ENCODE measurements at places on chromosomes 13 and 19. TPM values are rescaled to one million over a fixed set of nuclear protein-coding genes. Genes with fewer than 3 reads are reported as not detected.

- no peak for DNase-seq
These were observed 259.5 kb downstream of the ITGBL1 start for GRCh38 chr13:101712026-101712348.

Gene HOMER3
- total RNA-seq = 518 TPM

Gene UBAC2
- total RNA-seq = 49.3 TPM

Gene SIGLEC11
- not detected for total RNA-seq

Gene ONECUT3
- not detected for total RNA-seq

Gene SHISA2
- total RNA-seq = 15.5 TPM

- no peak for DNase-seq
These were observed 520 bp downstream of the ZNF600 start for GRCh38 chr19:52786078-52786463.

- DNase-seq = no peak
These were observed 8.2 kb upstream of the ZNF77 start for GRCh38 chr19:2952953-2953481.

DNA sequence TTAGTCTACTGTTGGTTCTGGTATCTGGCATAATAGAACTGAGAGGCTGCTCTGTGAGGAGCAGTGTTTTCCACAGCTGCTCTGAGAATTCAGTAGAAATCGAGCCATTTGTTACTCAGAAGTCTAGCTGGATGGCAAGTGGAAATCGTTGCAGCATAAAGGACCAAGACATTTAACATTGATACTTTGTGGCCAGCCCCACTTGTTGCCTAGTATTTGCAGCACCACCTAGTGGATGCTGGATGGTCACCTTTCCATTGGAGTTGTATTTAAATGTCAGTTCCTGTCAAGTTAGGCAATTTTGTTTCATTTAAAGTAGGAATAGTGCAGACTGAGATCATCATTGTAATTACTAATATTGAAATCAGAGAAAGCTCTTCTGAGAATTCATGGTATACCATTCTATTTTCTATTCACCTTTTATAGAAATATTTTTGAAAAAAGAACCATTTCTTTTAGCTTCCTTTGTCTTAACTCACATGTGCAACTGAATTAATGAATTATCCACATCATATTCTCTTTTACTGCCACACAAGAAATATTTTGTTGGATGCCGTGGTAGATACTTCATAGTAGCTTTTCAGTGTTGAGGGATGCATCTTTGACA lies 64.6 kb downstream of the PDS5B start:
- DNase-seq = peak; percentile 27

GRCh38 chr19:23802290-23802689 lies 43.6 kb upstream of the ZNF681 start:
- no peak for DNase-seq

DNA sequence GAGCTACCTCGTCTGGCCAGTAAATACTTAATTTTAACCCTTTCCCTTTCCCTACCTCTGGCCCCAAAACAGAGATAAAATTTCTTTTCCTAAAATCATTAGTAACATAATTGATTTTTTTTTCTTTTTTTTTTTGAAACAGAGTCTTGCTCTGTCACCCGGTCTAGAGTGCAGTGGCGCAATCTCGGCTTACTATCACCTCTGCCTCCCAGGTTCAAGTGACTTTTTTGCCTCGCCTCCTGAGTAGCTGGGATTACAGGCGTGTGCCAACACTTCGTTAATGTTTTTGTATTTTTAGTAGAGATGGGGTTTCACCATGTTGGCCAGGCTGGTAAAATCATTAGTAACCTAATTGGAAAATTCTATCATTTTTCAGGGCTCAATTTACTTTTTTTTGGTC lies 10.4 kb upstream of the TRIM13 start:
- DNase-seq = no peak

GRCh38 chr19:58395220-58395978 lies at the start of gene RNF225:
RNF225 (plus strand) TSS chr19:58395656; CDS start chr19:58396090, 434 bp downstream.
- no peak for DNase-seq

GRCh38 chr13:67086260-67086659 lies 143.9 kb downstream of the PCDH9 start:
- DNase-seq = no peak

GRCh38 chr13:75481176-75482069 lies 546 bp downstream of the TBC1D4 start:
- DNase-seq = no peak

- no peak for DNase-seq
These were observed 111.4 kb downstream of the POU4F1 start for GRCh38 chr13:78491978-78492377.

Gene ARRDC2
- 15.5 TPM for total RNA-seq

Gene CEACAM16
- total RNA-seq = not detected

- DNase-seq = no peak
These were observed 6.7 kb upstream of the MADCAM1 start for GRCh38 chr19:489418-490196.

GRCh38 chr19:58328999-58329398 lies 2.2 kb downstream of the ZSCAN22 start:
- DNase-seq = no peak

Gene CFAP97D2
- total RNA-seq = not detected

DNA sequence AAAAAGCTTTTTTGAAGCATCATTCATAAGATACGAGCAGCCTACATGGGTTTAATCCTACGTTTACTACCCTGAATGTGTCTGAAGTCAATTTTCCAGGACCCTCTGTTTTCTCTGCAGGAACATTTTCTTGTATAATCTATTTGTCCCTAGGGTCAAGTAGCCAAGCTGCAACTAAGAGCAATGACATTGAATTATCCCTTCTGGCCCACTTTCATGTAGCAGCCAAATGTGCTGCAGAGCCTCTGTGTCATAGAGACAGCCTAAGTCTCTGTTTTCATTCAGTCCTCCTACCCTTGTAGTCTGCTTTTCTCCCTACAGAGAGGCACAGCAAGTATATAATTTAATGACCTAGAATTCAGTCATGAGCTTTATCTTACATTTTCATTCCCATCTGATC lies 82.1 kb downstream of the ZAR1L start:
- DNase-seq = no peak

Gene FAM83E
- total RNA-seq = not detected

DNA sequence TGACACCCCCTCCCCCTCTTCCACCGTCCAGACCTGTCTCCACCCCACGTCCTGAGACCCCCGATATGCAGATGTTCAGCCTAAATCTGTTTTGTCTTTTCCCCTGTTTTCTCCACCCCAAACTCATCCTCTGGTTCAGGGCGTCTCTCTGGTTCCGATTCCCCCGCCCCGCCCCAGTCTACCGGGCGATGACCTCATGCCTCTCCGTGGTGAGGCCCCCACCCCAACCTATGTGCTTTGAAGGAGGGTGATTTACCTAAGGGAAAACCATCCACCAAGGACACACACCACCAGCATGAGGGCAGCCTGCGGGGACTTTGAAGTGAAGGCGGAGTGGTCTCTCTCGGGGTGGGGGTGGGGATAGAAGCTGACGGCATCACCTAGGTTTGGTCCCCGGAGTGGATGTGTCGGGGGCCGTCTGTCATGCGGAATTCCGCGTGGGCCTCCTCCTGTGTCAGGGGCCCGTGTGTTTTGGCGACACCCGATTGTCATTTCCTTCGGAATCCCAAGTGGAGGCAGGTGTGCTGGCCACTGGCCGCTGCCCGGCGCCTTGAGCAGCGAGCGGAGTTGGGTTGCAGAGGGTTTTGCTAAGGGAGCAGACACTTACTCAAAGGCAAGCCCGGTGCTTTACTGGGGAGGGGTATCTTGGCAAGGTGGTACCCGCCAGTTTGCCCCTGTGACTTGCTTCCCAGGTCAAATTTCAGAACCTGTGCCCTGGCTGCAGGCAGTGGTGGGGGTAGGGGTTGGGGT lies 1.4 kb downstream of the FZR1 start:
- no peak for DNase-seq

GRCh38 chr19:33532859-33533460 lies 11.4 kb upstream of the PEPD start:
- no peak for DNase-seq

DNA sequence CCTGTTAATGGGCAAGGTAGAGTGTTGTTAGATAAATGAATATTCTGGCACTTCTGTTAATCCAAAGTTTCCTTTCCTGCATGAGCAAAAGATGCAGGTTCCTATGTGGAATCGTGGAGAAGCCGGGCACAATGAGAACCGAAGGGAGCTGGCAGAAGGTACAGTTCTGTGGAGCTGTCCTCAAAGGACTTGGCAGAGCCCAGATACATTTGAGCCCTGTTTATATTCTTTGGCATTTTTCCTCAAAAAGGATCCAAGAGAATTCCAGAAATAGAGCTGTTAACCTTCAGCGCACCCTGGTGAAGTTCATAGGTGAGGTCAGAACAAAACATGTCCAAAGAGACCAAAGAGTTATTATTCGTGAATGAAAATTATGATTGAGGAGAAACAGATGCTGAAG lies 4.0 kb upstream of the DLEU7 start:
- DNase-seq = no peak

GRCh38 chr19:13077240-13077639 lies 25.4 kb downstream of the LYL1 start:
- DNase-seq = no peak

DNA sequence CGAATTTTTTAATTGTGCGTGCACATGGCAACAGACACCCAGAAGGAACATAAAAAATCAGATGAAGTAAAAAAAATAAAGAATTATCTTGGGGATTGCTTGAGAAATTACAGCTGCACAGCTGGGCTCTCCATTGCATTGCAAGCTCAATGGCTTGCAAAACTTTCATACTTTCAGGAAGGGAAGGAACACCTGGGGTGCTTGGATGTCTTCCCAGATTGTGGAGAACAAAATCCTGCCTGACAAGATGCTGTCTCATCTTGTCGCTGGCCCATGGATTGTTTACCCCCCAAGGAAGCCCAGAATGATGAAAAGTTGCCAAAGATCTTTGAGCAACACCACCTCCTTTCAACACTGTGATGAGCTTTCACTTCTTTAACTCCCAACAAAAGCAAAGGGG lies 11.0 kb upstream of the CASP14 start:
- no peak for DNase-seq

- no peak for DNase-seq
These were observed 56.9 kb downstream of the ERICH4 start for GRCh38 chr19:41499899-41500298.

GRCh38 chr19:54155694-54156093 lies 3.8 kb downstream of the LENG1 start:
- DNase-seq = no peak

Gene TEX101
- total RNA-seq = not detected

DNA sequence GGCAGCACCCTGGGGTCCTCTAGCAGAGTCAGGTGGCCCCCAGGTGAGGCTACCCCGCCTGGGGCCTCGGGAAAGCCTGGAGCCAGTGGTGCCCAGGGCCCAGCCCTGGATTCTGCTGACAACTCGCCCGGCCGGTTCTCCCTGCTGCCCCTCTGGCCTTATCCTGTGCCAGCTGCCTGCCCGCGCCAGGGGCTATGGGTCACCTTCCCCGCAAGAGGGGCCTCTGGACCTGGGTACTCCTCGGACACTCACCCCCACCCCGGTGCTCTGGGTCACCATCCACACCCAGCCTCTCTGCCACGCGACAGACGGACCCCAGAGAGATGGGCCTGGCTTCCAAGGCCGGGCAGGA lies 24.0 kb downstream of the ZBTB7A start:
- DNase-seq = no peak

- DNase-seq = no peak
These were observed 3.3 kb downstream of the RAX2 start for GRCh38 chr19:3768748-3769099.

DNA sequence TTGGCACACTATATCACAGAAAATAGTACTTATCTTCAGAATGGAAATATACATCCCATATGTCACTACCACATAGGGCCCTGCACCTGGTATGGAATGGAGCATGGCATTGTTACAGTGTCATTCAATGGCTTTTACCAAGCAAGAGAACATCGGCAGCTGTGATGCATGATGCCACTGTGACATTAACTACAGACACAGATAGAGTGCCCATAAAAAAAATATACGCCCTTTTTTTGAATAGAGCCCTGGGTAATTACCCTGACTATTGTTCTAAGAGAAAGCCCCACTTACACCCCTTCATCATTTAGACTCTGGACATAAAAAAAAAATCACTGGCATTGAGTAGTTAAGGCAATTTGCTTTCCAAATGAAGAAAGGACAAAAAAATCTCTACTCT lies 320.3 kb downstream of the DNAJC15 start:
- no peak for DNase-seq

Gene IGFL3
- not detected for total RNA-seq

Gene CERS1
- total RNA-seq = 12.3 TPM

Gene FPR1
- total RNA-seq = not detected

- no peak for DNase-seq
These were observed 35.8 kb downstream of the TSHZ3 start for GRCh38 chr19:31313291-31314030.

DNA sequence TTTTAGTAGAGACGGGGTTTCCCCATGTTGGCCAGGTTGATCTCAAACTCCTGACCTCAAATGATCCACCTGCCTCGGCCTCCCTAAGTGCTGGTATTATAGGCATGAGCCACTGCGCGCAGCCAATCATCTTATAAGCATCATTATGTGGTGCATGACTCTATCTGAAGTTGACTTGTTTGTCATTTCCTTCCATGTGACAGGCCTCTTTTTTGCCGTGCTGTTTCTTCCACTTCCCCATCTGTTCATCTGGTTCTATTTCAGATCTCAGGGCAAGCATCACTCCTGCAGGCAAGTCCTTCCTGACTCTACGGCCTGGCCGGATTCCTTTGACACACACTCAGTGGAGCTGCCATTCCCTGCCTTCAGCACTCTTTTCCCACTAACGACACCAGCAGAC lies 15.2 kb downstream of the COL5A3 start:
- no peak for DNase-seq

DNA sequence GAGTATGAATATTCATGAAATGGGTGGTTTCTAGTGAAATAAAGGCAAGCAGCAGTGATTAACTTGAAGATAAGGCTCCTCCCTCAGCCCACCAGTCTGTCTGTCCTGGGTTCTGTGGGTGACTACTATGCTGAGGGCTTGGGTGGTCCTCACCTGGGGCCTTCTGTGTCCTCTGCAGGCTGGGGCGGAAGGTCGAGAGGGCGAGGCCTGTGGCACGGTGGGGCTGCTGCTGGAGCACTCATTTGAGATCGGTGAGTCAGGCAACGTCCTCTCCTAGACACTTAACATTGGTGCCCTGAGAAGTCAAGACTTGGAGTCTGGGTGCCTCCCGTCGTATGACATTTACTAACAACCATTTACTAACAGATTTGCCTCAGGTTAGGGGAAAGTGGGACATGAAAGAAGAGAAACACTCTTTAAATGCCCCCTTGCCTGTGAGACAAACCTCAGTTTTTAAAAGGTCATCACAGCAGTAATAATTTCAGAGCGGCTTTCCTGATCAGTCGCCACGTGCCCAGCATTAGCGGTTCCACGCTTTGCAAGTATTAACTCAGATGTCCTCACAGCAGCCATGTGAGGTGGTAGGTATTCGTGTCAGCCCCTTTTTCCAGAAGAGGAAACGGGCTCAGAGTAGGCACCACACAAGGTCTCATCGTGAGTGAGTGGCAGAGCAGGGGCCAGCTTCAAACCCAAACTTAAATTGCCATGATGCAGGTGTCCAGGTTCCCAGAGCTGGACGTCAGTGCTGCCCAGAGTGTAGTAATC lies 1.3 kb upstream of the GARIN5A start:
- DNase-seq = no peak

DNA sequence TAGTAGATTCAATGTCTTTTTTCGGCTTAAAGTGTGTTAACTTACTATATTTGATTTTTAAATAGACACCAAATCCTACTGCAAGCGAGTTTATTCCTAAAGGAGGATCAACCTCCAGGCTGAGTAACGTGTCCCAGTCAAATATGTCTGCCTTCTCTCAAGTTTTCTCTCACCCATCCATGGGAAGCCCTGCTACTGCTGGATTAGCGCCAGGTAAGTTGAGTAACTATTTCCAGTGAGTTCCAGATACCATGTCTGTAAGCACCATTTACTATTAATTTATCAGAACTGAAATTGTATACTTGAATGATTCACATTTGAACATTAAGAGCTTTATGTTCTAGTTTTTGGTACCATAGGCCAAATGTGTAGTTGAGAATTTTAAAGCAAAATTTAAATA lies 81.8 kb downstream of the PAN3 start:
- DNase-seq = no peak
